ENCODE measurements at places on chromosomes 12 and 14. TPM values are rescaled to one million over a fixed set of nuclear protein-coding genes. Genes with fewer than 3 reads are reported as not detected.
A peak's percentile ranks its signal among the peaks of the same experiment; 100 is the strongest.

- H3K27ac ChIP-seq = no peak overlapping the region
- no peak for DNase-seq
- H3K27me3 ChIP-seq = peaks cover 3% of the 10 kb centered on the region
- no peaks in the 10 kb centered on the region for H3K36me3 ChIP-seq
Observed at GRCh38 chr12:46958599-46959290, 120.7 kb upstream of the PCED1B start.

DNA sequence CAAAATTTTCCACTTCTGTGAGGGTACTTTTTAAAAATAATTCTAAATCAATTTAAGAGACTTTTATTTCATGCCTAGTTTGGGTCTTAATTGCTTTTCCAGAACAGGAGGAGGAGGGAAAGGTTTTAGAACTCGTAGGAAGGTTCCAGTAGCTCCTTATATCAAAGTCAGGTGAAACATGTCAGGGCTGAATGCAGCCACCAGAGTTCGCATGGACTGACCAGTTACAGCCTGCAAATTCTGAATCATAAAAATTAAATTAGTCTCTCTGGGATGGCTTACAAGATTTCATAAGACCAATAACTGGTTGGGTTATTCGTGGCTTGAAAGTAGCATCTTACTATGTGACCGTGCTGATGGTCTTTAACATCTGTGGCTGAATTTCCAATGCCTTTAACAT is 397 bp downstream of the BDKRB1 start:
- H3K4me3 ChIP-seq = no peak overlapping the region
- H3K4me1 ChIP-seq = no peaks in the 10 kb centered on the region
- DNase-seq = no peak
- no peak overlapping the region for H3K27ac ChIP-seq
- no peaks in the 10 kb centered on the region for H3K36me3 ChIP-seq

Gene SERPINA10
- not detected for polyA plus RNA-seq

DNA sequence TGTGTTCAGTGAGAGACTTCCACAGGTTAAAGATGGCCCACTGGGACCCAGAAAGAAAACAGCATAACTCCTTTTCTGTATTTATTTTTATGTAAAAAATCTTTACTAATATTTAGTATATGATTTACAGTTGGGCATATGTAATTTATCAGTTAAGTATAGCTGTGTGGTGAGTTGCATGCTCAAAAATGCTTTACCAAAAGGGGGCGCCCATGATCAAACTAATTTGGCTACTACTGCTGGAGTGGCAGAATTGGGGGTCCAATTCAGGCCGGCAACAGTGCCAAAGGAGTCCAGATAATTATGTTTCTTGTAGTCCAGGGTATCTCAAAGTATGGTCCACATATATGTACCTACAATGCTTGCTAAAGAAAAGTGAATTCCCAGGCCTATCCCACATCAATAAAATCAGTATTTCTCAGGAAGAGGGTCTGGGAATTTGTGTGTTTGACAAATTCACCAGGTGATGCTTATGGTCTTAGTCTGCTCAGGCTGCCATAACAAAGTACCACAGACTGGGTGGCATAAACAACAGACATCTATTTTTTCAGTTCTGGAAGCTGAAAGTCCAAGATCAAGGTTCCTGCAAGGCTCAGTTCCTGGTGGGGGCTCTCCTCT is 152.0 kb downstream of the KTN1 start:
- no peak overlapping the region for H3K4me3 ChIP-seq
- no peaks in the 10 kb centered on the region for H3K27me3 ChIP-seq
- H3K27ac ChIP-seq = no peak overlapping the region

Gene RFX4
- polyA plus RNA-seq = not detected

DNA sequence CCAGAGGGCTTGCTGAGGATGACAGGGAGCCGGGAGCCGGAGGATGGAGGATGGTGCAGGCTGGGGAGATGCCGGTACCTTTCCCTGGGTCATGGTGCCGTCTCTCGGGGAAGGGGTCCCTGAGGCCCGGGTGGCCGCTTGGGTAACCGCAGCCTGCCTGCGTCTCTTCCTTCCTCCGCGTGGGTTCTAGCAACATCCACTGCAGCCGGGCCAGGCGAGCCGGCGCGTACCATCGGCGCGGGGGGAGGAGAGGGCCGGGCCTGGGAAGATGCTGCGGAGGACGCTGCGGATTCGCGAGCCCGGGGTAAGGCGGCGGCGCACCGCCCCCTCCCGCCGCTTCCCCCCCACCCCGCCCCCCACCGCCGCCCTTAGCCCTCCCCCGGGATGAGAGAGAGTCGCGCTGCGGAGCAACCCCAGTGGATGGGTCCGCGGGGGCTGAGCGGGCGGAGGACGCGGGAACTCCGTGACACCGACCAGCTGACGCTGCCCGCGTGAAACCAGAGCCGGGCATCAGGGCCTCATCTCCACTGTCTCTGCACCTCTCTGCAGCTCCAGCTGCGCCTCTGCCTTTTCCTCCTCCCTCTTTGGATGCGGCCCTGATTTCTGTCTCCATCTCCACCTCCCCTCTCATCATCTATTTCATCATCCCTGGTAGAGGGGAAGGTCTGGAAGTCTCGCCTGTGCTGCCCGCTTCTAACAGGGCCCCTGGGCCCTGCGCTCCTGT is at the start of gene FAIM2:
Gene FAIM2 (minus strand): TSS at position 201 of the 724 bp plus-strand sequence. CDS start 108 bp downstream, at position 93.
- peaks cover 18% of the 10 kb centered on the region for H3K4me1 ChIP-seq
- no peaks in the 10 kb centered on the region for H3K36me3 ChIP-seq
- peak within 1 kb of the TSS; percentile 37 for H3K4me3 ChIP-seq
- H3K27ac ChIP-seq = peak within 1 kb of the TSS; percentile 76

GRCh38 chr12:18158774-18159557 is 69.0 kb upstream of the RERGL start:
- DNase-seq = peak; percentile 4
- H3K4me1 ChIP-seq = no peaks in the 10 kb centered on the region
- H3K36me3 ChIP-seq = no peaks in the 10 kb centered on the region
- no peak overlapping the region for H3K27ac ChIP-seq
- peaks cover 5% of the 10 kb centered on the region for H3K27me3 ChIP-seq

Gene CD163
- 0.35 TPM for polyA plus RNA-seq

Gene DPF3
- 4.2 TPM for polyA plus RNA-seq

Gene RNU4-1
- polyA plus RNA-seq = not detected

GRCh38 chr14:96065661-96066459 is 26.7 kb downstream of the C14orf132 start:
- no peaks in the 10 kb centered on the region for H3K36me3 ChIP-seq
- H3K4me3 ChIP-seq = no peak overlapping the region
- H3K27ac ChIP-seq = no peak overlapping the region

- no peak overlapping the region for H3K27ac ChIP-seq
- no peak for DNase-seq
- no peak overlapping the region for H3K4me3 ChIP-seq
- H3K4me1 ChIP-seq = no peaks in the 10 kb centered on the region
- H3K27me3 ChIP-seq = no peaks in the 10 kb centered on the region
Observed at GRCh38 chr14:34496679-34497513, 34.9 kb upstream of the SPTSSA start.

Gene PRORP
- polyA plus RNA-seq = 28.1 TPM

Gene POTEG
- polyA plus RNA-seq = not detected

GRCh38 chr14:71592361-71592760 is 339.9 kb upstream of the RGS6 start:
- peaks cover 26% of the 10 kb centered on the region for H3K36me3 ChIP-seq
- H3K4me1 ChIP-seq = peaks cover 35% of the 10 kb centered on the region
- H3K27ac ChIP-seq = no peak overlapping the region
- no peak overlapping the region for H3K4me3 ChIP-seq
- no peaks in the 10 kb centered on the region for H3K27me3 ChIP-seq

Data from naive B cell (primary cell).